ENCODE measurements at places on chromosomes 5 and 9.
A peak's percentile ranks its signal among the peaks of the same experiment; 100 is the strongest.

GRCh38 chr9:133089271-133089671 is 27.5 kb downstream of the CEL start:
- DNase-seq, result no peak

DNA sequence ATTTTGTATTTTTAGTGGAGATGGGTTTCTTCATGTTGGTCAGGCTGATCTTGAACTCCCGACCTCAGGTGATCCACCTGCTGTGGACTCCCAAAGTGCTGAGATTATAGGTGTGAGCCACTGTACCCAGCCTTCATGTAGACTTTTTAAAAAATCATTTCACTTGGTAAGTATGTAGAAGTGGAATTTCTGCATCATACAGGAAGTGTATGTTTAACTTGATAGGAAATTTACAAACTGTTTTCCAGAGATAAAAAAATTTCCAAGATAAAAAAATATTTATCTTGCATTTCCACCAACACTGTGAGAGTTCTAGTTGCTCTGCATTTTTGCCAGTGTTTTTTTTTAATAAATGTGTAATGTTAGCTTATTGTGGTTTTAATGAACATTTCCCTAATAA is 155.8 kb downstream of the ZNF608 start:
- no peak for DNase-seq

DNA sequence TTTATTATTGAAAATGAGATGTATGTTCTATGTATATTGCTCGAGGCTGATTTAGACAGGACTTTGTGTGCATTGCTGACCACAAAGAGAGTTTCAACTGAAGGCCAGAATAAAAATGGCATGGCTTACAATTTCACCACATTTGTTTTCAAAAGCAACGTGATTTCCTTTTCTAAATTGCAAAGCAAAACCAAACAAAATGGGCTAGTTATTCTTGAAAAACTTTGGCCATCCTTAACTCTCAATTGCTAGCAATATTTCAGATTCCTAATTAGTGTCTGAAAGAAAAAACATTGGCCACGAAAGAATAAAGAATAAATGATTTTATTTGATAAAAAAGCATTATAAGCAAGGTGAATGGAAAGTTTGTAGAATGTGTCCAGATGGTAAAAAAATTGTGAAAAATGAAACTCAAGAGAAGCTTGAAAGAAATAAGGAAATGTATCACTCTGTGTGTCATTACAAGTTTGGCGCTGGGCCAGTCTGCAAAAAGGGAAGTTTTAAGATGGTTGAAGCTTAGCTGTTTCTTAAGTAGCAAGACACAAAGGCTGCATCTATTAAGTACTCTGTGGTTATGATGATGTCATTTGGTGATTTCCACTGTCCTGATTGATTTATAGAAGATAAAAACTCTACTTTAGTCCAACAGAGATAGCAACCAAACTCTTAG is 89.2 kb upstream of the PRLR start:
- DNase-seq, result peak; percentile 58

- peak; percentile 90 for DNase-seq
Measured at GRCh38 chr9:119810645-119811429, 441.6 kb upstream of the BRINP1 start.

DNA sequence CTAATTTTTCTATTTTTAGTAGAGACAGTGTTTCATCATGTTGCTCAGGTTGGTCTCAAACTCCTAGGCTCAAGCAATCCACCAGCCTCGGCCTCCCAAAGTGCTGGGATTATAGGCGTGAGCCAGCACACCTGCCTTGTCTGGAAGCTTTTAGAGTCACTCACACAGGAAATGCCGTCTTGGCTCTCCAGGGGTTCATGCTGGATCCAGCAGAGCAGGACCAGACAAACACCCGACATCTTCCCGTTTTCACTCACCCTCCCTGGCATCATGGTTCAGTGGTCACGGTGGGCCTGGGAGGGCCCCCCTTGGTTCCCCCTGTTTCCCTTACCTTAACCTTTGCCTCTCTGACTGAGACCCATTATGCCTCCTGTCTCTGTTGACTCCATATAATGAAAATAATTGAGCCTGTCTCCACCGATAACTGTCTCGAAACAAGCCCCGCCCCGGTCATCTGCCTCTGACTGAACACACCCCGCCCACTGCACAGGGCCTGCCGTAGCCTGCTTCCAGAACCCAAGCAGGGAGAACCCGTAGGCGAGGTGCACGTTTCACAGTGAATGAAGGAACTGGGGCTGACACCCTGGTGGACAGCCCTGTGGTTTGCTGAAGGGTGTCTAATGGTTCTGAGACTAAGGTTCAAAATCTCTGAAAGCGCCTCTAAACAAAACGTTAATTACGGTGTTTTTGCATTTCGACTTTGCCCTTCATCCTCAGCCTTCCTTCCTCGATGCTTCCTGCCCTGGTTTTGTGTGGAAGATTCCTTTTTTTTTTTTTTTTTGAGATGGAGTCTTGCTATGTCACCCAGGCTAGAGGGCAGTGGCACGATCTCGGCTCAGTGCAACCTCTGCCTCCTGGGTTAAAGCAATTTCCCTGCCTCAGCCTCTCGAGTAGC is 39.7 kb upstream of the SPRY4 start:
- DNase-seq, result no peak

DNA sequence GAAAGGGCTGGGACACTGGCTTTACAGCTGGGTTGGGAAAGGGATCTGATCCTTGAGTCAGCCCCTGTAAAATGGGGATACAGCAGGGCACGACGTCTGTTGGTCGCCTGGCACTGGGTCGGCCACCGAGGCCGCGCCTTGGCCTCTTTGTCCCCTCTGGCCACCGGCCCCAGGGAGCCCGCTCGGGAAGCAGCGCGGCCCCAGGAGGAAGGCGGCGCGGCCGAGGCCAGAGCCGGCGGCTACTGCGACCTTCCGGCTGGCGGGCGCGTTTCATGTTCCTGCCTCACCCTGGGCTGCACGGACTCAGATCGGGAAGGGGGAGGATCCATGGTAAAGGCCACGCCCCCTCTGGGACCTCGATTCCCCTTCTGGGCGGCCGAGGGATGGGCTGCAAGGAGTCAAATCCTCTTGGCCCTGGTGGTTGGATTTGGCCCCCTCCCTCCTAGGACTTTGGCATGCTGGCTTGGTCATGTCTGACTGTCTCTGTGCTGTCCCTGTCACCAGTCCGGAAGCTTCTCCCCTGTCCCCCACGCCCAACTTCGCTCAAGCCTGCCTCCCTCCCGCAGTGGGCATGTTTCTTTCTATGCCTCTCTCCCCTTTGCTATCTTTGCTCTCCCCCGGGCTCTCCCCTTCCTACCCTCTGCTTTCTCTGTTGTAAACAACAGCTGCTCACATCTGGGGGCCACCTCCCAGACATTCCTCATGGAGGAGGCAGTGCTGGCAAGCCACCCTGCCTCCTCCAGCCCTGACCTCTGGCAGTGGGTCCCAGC is 25.8 kb downstream of the FPGS start:
- DNase-seq, result peak; percentile 72

DNA sequence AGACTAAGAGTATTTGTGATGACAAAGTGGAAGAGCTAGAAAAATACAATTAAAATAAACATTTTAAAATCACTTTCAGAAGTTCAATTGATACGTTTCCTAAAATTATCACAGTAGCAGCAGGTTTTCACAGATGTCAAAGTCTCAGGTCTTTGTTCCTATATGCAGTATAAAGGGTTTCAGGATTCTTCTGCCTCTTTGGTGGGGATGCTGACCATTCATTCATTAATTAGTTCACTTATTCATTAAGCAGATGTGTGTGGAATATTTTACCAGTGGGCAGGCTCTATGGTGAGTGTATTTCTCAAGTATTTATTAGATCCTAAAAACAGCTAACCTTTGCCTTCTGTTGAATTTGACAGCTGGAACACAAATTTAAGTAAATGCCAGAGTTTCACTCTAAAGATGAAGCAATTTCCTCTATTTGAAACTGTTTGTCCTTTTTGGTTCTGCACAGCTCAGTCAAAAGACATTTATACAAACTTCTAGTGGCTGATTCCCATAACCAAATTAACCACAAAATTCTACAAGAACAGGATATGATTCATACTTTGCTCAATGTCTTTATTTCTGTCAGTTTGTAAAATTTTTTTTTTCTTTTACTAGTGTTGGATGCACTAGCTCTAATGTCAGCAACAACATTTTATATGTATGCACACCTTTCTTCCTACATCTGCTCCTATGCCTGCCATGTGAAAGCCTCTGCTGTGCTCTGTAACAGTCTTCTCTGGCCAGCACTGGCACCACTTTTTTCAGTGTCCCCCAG is 75.9 kb upstream of the PRR16 start:
- DNase-seq, result peak; percentile 72

- no peak for DNase-seq
Measured at GRCh38 chr9:131616983-131617604, 71.8 kb downstream of the PRRT1B start.

- DNase-seq, result no peak
Measured at GRCh38 chr9:18394847-18395351, 79.1 kb upstream of the ADAMTSL1 start.

GRCh38 chr9:117462861-117463260 is 48.0 kb upstream of the ASTN2 start:
- peak; percentile 5 for DNase-seq

- DNase-seq, result peak; percentile 42
Measured at GRCh38 chr9:75712700-75713099, 177.8 kb upstream of the PCSK5 start.

DNA sequence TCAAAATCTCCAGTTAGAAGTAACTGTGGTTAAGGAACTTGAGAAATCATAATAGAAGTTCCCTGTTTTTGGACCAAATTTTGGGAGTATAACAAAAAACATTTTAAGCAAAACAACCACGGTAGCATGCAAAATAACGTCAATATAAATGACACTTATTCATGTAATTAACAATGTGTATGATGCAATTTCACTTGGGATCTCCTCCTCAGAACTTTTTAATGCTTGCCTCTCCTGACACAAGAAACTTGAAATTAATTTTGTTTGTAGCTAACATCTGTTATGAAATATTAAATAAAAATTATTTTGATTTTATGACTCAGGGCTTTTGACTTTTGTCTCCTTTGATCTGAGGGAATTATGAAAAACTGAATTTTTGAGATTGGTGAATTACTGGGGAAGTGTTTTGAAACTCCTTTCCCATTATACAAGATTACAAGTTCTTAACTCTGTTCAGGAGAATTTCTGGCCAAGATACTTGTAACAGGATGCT is 149.7 kb downstream of the ATP10B start:
- no peak for DNase-seq

GRCh38 chr5:60827201-60827600 is 16.9 kb downstream of the ELOVL7 start:
- DNase-seq, result no peak

DNA sequence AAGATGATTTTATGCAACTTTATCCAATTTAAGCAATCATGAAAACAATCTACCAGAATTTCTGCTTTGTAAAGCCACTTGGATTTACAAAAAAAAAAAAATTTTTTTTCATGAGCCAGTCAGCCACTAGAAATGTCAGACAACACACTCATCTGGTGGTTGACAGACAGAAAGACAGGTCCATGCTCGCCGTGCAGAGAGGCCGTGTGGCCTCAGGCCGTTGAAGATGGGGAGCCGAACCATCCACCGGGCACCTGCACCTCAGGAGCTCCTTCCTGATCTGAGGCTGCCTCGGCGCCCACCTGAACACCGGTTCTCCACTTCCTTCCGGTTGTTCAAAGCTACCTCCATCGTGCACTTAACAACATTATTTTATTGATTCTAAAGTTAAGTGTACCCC is 138.0 kb upstream of the IRX4 start:
- DNase-seq, result no peak

DNA sequence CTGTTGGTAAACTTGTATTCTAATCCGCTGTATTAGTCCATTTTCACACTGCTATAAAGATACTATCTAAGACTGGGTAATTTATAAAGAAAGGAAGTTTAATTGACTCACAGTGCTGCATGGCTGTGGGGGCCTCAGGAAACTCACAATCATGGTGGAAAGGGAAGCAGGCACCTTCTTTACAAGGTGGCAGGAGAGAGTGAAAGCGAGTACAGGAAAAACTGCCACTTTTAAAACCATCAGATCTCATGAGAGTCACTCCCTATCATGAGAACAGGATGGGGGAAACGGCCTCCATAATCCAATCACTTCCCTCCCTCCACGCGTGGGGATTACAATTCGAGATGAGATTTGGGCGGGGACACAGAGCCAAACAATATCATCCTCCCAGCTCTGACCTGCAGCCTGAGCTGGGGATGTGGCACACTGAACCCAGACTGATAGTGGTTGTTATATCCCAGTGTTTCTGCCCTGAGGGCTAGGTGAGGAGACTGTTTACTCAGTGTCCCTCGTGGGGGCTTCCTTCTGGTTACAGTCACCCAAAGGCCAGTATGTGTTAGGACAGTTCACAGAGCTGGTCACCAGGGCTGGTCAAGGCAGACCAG is 488.3 kb downstream of the KDM4C start:
- no peak for DNase-seq

GRCh38 chr9:127987103-127987614 is 6.4 kb upstream of the EEIG1 start:
- DNase-seq, result peak; percentile 80

GRCh38 chr5:5705010-5705409 is 282.5 kb downstream of the ICE1 start:
- DNase-seq, result no peak

DNA sequence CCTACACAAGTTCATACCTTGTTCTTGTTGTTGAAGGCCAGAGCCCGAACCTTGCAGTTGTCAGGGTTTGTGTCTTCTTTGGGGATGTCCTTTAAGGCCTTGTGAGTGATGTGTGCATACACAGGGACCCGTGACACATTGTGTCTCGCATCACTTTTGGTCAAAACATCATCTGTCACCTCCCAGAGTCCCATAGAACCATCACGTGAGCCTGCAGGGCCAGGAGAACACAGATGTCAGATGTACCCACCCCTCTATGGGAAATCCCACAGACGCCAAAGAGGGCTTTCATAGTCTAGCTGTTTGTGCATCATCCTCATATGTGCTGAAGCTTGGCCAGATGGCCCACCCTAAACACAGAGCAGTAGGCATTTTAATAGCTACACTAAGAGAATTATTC is 28.2 kb downstream of the DCAF12 start:
- DNase-seq, result no peak

DNA sequence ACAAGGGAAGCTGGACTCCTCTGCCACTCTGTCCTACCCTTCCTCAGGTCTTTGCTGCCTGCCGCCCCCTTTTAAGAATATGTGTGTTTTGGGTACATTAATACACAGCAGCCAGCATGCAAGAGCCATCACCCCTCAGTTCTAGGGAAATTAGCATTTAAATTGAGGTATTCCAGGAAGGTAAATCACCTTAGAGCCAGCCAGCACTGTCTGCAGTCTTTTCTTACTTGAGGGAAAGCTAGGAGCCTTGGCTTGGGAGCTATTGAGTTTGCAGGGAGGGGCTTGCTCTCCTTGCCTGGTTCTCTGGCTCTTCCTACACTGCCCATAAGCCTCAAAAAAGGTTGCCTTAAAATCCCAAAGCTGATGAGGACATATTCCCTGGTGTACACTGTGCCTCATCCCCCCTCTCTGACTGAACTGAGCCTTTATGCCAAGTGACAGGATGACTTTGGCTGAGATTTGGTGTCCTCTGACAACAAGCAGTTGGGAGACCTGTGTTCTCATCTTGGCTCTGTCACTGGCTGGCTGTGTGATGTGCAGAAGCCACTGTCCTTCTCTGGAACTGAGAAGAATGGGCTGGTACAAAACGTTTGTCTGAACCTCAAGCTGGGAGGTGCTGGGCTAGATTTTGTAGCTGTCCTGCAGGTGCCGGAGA is 54.1 kb downstream of the TRIM32 start:
- DNase-seq, result no peak
